Heart left ventricle (tissue), 16 donors: ENCODE measurements at places on chromosomes 5 and 9. TPM values are rescaled to one million over a fixed set of nuclear protein-coding genes. Genes with fewer than 3 reads are reported as not detected.

SOHLH1 gene
- not detected for total RNA-seq

HAVCR1 gene
- total RNA-seq, result not detected

DMGDH gene
- 1.6 TPM for total RNA-seq

STK32A gene
- 1.0 TPM for total RNA-seq

TLX3 gene
- total RNA-seq, result not detected

PCYOX1L gene
- 6.8 TPM for total RNA-seq

DPP7 gene
- 119 TPM for total RNA-seq

FABP6 gene
- 2.7 TPM for total RNA-seq

SLC6A3 gene
- total RNA-seq, result 0.14 TPM

CACNA1B gene
- 0.04 TPM for total RNA-seq

MYMK gene
- total RNA-seq, result not detected

OR1J2 gene
- not detected for total RNA-seq

GGTA1 gene
- total RNA-seq, result 8.0 TPM

PRUNE2 gene
- 5.4 TPM for total RNA-seq

GRXCR2 gene
- total RNA-seq, result not detected

KCNT1 gene
- total RNA-seq, result 0.50 TPM

PCDHGB7 gene
- 9.2 TPM for total RNA-seq

WDR38 gene
- not detected for total RNA-seq

ACTBL2 gene
- not detected for total RNA-seq

TAF11L3 gene
- not detected for total RNA-seq

ANKRD20A1 gene
- total RNA-seq, result 0.12 TPM

LCN1 gene
- not detected for total RNA-seq

PPP3R2 gene
- total RNA-seq, result not detected

CSF2 gene
- total RNA-seq, result not detected

FYB1 gene
- 22.2 TPM for total RNA-seq

PAX5 gene
- 0.02 TPM for total RNA-seq

KIF24 gene
- total RNA-seq, result 0.67 TPM
